ENCODE measurements at places on chromosomes 3 and 15.

GRCh38 chr3:25150199-25150598, 277.9 kb upstream of the RARB start:
- DNase-seq = no peak

DNA sequence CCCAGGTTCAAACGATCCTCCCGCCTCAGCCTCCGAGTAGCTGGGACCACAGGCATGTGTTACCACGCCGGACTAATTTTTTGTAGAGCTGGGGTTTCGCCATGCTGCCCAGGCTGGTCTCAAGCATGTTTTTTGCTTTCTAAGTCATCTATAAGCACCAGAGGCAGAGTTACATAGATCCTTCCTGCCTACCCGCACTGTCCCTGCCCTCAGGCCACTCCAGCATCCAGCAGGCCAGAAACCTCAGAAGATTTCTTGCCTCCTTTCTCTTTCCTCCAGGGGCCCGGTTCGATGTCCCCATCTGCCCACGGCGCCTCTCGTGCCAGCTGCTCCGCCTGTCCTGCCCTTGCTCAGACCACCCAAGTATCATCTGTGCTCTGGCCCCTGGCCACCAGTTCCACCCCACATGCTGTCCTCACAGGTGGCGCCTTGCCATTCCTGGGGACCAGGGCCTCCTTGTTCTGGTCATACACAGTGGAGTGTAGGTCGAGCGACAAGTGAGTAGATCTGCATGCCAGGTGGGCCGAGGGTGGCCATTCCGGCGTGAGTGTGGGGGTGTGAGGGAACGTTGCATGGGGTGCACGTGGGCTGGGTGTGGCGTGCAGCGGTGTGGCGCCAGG, 27.3 kb downstream of the KLHDC8B start:
- DNase-seq = no peak

GRCh38 chr3:187369089-187369447, 883 bp downstream of the RTP4 start:
- DNase-seq = no peak

- peak; percentile 49 for DNase-seq
Measured at GRCh38 chr3:24830230-24831152, 335.8 kb upstream of the THRB start.

GRCh38 chr3:194485468-194485880, 1.3 kb downstream of the ATP13A3 start:
- no peak for DNase-seq

- no peak for DNase-seq
Measured at GRCh38 chr3:114659109-114660061, 365.6 kb downstream of the TIGIT start.

- no peak for DNase-seq
Measured at GRCh38 chr3:67906261-67906660, 251.8 kb upstream of the SUCLG2 start.

DNA sequence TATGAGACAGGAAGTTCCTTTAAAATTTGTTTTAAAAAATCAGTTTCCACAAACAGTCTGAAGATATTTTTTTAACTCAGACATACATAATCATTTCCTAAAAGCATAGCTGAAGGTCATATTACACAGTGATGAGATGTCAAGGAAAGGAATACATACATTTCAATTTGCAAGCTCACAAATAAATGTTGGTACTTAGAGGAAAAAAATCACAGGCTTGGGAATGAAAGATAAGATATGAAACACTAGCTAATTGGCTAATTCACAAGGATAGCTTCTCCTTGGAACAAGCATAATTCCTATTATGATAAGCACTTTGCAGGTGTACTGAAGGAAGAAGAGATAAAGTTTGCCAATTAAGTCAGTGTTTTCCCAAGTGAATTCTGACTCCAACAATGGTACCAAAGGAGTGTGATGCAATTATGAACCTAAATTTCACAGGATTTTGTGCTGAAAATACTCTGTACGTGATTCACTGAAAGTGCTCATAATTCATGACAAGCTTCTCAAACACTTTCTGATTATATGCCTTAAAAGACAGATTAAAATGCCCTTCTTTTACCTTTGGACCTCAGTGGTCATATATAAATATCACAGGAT, 112.4 kb downstream of the FRMD5 start:
- DNase-seq = no peak

DNA sequence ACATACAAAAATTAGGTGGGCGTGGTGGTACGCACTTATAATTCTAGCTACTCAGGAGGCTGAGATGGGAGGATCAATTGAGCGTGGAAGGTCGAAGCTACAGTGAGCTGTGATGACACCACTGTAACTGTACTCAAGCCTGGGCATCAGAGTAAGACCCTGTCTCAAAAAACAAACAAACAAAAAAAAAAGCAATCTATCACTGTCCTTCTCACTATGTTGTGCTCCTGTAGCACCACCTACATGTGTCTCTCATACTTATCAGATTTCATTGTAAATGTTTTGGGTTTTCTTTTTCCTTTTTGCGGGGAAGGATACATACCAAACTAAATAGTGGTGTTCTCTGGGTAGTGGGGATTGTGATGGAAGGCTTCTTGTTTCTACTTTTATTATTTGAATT, 14.8 kb downstream of the FANCD2 start:
- DNase-seq = no peak

- DNase-seq = no peak
Measured at GRCh38 chr15:85707519-85708338, 87.0 kb downstream of the KLHL25 start.

- no peak for DNase-seq
Measured at GRCh38 chr3:189165092-189165612, 6.6 kb upstream of the TPRG1 start.

GRCh38 chr3:52364322-52365035, 48.4 kb downstream of the DNAH1 start:
- no peak for DNase-seq

- no peak for DNase-seq
Measured at GRCh38 chr3:37310666-37311050, 136.3 kb upstream of the LRRFIP2 start.

GRCh38 chr3:29088579-29088978, 192.3 kb upstream of the RBMS3 start:
- DNase-seq = no peak

DNA sequence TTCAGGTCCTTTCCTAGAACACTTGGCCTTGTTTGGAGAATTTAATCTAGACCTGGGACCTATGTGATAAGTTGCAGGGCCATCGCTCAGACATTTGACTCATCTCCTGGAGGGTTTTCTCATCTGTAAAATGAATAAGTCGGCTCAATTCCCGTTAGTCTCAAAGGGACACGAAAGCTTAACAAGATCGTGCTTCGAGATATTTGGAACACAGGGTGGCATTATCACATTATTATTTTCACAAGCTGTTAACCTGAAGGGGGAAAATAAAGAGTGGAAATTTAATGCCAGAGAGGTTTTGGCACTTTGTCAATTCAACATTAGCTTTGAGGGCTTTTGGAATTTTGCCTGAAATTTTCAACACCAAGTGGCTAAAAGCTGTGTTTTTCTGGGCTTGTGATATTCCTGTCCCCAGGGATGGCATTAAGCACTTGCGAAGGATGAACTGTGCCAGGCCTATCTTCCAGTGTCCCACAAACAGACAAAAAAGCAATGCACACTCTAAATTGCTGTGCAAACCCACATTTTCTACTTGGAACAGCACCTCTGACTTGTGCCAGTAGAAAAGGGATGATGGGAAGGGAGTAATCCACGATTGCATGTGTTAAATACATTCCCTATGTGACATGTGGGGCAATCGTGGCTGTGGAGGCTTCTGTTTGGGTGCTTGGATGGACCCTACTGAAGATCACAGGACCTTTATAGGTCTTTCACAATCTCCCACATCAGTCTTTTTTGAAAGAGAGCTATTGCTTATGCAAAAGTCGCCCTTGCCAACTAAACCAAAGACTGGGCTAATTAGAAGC, 478.7 kb downstream of the MFSD1 start:
- DNase-seq = no peak

DNA sequence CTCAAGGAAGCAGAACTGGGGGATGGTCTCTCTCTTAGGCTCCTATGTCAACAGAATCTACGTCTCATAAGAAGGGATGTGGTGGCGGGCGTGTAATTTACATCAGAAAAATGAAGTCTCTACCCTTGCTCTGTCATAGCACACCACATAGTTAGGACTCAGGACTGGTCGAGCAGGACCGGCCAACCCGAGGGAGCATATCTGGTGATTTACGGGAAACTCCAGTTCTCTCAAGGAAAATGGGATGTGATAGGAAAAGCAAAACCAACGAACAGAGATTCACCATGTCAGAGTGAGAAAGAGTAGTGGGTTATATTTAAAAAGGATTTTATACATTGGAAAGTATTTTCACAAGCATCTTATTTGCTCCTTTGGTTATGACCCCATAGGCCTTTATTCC, 54.7 kb downstream of the IGF2BP2 start:
- DNase-seq = no peak

DNA sequence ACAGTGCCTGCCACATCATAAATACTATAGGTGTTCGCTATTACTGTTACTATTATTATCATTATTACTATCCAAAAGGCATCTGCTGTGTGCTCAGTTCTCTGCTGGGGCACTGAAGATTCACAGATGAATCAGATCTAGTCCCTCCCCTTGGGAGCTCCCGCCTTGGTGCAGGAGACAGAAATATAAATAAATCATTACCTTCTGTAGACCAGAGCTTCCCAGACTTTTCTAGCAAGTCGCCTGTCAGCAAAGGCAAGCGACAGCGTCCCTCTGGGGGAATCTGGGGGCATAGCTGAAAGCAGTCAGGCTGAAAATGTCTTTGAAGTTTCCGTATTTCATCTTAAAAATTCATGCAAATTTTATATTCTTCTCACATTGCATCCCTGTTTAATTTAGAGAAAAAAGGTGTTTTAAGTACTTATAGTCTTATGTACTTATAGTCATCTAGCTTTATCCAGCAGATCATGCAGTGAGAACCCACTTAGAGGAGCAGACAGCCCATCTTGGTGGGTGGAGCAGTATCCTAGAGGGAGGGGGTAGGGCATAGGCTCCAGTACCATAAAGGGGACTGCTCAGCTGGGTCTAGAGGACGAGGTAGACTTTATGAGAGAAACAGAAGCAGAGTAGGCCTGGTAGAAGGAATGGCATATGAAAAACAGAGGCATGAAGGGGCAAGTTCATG, 10.4 kb upstream of the BRPF1 start:
- no peak for DNase-seq

- DNase-seq = no peak
Measured at GRCh38 chr3:66816090-66816761, 181.9 kb upstream of the KBTBD8 start.

- no peak for DNase-seq
Measured at GRCh38 chr15:72223278-72223677, 7.7 kb downstream of the PKM start.

DNA sequence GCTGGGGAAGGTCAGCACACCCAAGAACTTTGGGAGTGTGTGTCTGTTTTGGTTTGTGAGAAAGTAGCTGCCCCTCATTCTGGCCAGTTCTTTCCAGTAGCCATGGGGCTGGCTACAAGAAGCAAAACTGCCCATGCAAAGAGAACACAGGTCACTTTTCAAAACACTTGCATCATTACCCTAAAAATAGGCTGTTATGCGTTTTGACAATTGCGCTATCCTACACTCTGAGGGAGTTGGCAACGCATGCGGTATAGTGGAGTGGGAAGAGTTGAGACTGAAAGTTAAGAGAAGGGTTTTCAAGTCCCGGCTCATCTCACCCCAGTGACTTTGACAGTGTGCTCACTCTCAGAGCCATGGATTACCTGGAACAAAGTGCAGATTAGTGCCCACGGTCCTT, 41.8 kb upstream of the MYZAP start:
- no peak for DNase-seq

- no peak for DNase-seq
Measured at GRCh38 chr15:78007964-78008886, 69.3 kb downstream of the TBC1D2B start.

- DNase-seq = no peak
Measured at GRCh38 chr15:62641825-62642224, 400.7 kb upstream of the TPM1 start.

DNA sequence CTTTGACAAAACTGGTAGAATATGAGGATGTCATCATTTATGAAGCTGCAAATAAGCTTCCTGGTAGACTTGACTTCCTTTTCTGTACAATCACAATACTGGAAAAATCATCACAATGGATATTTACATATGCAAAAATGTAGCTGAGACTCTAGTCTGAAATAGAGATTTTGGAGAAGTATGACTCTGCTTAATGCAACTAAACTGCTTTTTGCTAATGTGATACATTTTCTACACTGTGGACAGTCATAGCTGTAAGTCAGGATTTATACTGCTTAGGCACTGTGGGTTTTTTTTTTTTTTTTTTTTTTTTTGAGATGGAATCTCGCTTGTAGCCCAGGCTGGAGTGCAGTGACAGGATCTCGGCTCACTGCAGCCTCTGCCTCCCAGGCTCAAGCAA, 34.5 kb upstream of the ST3GAL6 start:
- DNase-seq = no peak

- DNase-seq = peak; percentile 84
Measured at GRCh38 chr15:68553994-68554720, 24.6 kb upstream of the CORO2B start.

- no peak for DNase-seq
Measured at GRCh38 chr3:14288177-14288788, 109.7 kb downstream of the LSM3 start.

GRCh38 chr3:25872200-25872877, 82.4 kb downstream of the OXSM start:
- no peak for DNase-seq
